K562 (cell line): ENCODE measurements at places on chromosomes 1 and 21. TPM values are rescaled to one million over a fixed set of nuclear protein-coding genes. Genes with fewer than 3 reads are reported as not detected.

GSTM1 gene
- total RNA-seq = not detected in 2 replicates

S100A8 gene
- total RNA-seq = 0.42 and 0.60 TPM in 2 replicates

MFN2 gene
- total RNA-seq = 147 and 158 TPM in 2 replicates

ARMH1 gene
- total RNA-seq = 0.49 TPM in 1 of 2 replicates, not detected in the other

ADAMTSL4 gene
- 163 and 212 TPM in 2 replicates for total RNA-seq

AMY2A gene
- 0.33 and 0.65 TPM in 2 replicates for total RNA-seq

PTPRC gene
- 62.9 and 67.6 TPM in 2 replicates for total RNA-seq

ILDR2 gene
- total RNA-seq = 0.16 and 0.20 TPM in 2 replicates

ITPKB gene
- total RNA-seq = 0.22 and 0.27 TPM in 2 replicates

TRAF5 gene
- total RNA-seq = 5.4 and 5.7 TPM in 2 replicates

S100A10 gene
- total RNA-seq = 1.6 and 3.2 TPM in 2 replicates

TFAP2E gene
- total RNA-seq = not detected in 2 replicates

HSD3B2 gene
- total RNA-seq = 0.96 and 1.1 TPM in 2 replicates

TMEM269 gene
- total RNA-seq = 0.27 and 0.34 TPM in 2 replicates

THEMIS2 gene
- total RNA-seq = 12.7 TPM in 2 replicates

COL24A1 gene
- 0.02 and 0.07 TPM in 2 replicates for total RNA-seq

CELA3A gene
- 5.4 and 5.7 TPM in 2 replicates for total RNA-seq

ADCY10 gene
- total RNA-seq = 0.20 and 0.22 TPM in 2 replicates

NBPF4 gene
- total RNA-seq = 5.3 and 6.6 TPM in 2 replicates

SIPA1L2 gene
- 0.07 and 0.22 TPM in 2 replicates for total RNA-seq

RGS5 gene
- total RNA-seq = 0.71 and 0.87 TPM in 2 replicates

CELA2A gene
- 0.47 and 0.62 TPM in 2 replicates for total RNA-seq

RHEX gene
- total RNA-seq = not detected in 2 replicates

TNNT2 gene
- total RNA-seq = not detected in 2 replicates

OR2L5 gene
- not detected in 2 replicates for total RNA-seq

OR2L2 gene
- 0.09 TPM in 1 of 2 replicates, not detected in the other for total RNA-seq

REN gene
- 1.7 and 1.9 TPM in 2 replicates for total RNA-seq

OR2T2 gene
- total RNA-seq = not detected in 2 replicates

CD244 gene
- total RNA-seq = not detected in 2 replicates

BEND5 gene
- total RNA-seq = not detected in 2 replicates

CDA gene
- total RNA-seq = not detected in 2 replicates

PDE9A gene
- total RNA-seq = 0.27 TPM in 1 of 2 replicates, not detected in the other

SSBP3 gene
- 102 and 106 TPM in 2 replicates for total RNA-seq

RPE65 gene
- total RNA-seq = not detected in 2 replicates

LDLRAD1 gene
- not detected in 2 replicates for total RNA-seq

PTPN22 gene
- total RNA-seq = 1.0 and 1.3 TPM in 2 replicates

FNDC7 gene
- total RNA-seq = not detected in 2 replicates

CLDN19 gene
- total RNA-seq = not detected in 2 replicates

SDC3 gene
- 39.4 and 44.1 TPM in 2 replicates for total RNA-seq

ANGPTL7 gene
- total RNA-seq = not detected in 2 replicates

C1orf185 gene
- not detected in 2 replicates for total RNA-seq

NTMT2 gene
- total RNA-seq = not detected in 2 replicates

PSRC1 gene
- total RNA-seq = 51.8 and 55.4 TPM in 2 replicates

ERI3 gene
- total RNA-seq = 93.4 and 95.6 TPM in 2 replicates

PLA2G2C gene
- 0.13 and 0.29 TPM in 2 replicates for total RNA-seq

DISP3 gene
- 0.16 TPM in 1 of 2 replicates, not detected in the other for total RNA-seq

EFNA1 gene
- 2.6 and 2.7 TPM in 2 replicates for total RNA-seq

BSND gene
- not detected in 2 replicates for total RNA-seq

TCHH gene
- not detected in 2 replicates for total RNA-seq

DMRTA2 gene
- not detected in 2 replicates for total RNA-seq

FCRL6 gene
- not detected in 2 replicates for total RNA-seq
